T-helper 1 cell (primary cell): ENCODE measurements at places on chromosomes 7 and 10.

GRCh38 chr7:142511801-142512200 is 237.5 kb upstream of the PRSS1 start:
- no peak for DNase-seq

DNA sequence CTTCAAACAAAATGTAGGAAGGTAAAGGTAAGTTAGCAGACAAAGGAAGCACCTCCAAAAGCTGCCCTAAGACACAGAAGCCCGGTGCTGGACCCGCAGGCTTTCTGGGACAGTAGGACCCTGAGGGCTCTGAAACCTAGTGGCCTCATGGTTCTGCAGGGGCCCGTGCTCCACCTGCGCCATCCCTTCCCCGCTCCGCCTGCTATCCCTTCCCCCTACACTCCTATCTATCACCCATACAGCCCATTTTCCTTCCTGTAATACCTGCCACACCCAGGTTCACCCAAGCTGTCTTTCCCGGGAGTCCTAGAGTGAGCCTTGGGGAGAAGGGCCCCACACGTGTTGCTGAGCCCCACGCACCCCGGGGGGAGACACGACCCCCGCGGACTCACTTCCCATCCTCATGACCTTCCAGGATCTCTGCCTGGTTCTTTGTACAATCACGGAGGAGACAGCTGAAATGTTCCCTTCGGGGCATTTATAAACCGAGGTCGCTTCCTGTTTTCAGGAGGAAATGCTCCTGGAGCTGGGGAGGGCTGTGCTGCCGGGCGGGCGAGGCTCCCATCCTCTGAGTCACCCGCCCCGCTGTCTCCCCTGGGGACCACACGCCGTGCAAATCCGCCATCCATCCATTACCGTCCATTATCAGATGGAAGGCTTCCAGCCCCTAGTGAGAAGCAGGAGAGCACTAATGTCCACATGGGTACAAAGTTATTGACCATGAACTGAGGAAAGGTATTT is 251.7 kb upstream of the PITRM1 start:
- no peak for DNase-seq

DNA sequence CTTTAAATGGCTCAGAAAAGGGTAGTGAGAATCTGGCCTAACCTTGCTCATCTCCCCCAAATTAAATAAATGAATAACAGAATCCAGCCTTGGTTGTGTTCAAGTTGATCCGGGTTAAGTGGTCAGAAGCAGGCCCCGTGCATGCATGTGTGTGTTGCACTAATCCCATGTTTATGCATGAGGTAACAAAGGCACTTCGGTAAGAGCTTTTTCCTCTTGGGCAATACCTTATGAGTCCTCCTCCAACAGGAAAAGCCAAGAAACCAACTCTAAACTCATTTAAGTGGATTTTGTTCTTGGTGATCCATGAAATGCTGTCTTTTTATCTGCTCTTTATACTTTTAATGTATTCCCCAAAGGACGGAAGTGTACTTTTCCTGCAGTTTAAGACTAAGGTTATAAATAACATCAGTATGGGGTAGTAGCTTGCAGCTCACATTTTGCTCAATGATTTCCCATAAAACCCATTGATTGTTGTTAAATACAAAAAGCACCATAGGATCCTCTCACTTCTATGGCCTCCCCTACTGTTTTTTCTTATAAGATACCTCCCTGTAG is 104.9 kb upstream of the YAE1 start:
- DNase-seq: no peak

DNA sequence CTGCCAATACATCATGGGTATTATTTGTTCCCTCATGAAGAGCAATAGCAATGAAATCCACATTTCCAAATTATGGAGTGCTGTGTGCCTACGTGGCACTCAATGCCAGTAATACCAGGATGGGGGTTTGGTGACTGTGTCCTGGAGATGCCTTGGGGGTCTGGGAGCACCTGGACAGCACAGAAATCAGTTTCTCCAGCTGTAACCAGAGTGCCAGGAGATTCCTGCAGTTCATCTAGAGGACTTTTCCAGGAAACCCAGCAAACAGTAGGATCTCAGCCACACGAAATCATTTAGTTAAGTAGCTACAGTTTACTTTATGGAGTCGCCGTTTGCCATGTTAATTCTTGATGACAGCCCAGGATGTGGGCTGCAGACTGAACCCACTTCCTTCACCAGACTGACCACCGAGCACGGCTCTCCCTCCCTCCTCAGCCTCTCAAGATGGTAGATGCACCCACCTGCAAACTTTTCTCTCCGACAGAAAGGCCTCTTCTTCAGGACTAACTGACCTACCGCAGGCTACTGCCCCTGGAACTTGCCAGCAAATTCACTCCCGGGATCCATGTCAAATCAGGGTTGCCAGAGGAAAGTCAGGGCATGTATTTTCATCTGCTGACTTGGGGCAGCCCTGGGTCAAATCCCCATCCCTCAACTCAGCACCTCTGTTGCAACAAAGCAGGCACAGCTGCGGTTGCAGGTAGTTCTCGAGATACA is 30.3 kb downstream of the MKI67 start:
- no peak for DNase-seq

GRCh38 chr7:50469181-50469580 is 19.0 kb upstream of the FIGNL1 start:
- no peak for DNase-seq
